SIG-M5 (cell line): ENCODE measurements at places on chromosomes 5 and 9.

- DNase-seq = no peak
These were observed 289.3 kb upstream of the WWC1 start for GRCh38 chr5:168002116-168002515.

DNA sequence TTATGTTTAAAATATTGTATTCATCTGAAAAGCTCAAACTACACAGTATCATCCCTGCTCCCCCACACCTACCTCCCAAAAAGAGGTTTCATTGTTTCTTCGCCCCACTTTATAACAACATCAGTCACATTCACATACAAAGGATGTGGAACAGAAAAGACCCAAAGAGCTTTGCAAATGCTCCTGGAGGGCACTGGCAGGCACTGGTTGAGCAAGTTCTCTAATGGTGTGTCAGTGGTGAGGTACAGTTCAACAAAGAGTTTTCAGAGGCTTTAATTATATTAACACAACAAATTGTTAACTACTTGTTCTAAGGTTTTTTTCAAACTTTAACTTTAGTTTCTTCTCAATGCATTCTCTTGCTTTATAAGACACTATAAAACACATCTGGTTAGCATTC, 54.1 kb upstream of the ECM2 start:
- DNase-seq = no peak

- DNase-seq = peak; percentile 13
These were observed 23.6 kb downstream of the OLFML2A start for GRCh38 chr9:124800306-124801259.

DNA sequence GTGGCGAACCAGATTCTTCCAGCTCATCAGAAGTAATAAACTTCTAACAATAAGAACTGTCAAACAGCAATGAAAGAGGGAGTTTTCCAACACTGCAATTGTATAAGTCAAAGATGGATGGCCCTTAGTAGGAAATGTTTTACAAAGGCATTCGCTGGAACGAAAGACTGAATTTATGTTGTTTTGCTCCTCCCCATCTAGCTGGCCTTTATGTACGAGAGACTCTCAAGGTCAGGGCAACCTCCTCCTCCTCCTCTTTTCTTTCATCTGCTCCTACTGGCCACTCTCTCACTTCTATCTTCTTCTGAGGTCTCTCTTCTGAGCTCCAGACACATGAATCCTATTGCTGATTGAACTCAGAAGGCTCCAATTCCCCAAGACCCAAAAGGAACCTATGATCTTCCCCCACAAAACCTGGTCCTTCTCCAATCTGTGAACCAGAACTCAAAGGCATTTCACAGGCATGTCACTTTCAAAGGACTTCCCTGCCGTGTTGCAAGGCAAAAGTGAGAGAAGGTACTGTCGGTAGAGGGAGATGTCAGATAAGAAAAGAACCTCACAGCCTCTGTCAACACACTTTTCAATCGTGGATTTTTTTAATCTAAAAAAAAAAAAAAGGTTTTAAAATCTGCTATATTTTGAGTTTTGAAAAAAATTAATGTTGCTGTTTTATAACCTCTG, 28.5 kb upstream of the PUM3 start:
- no peak for DNase-seq

- no peak for DNase-seq
These were observed 4.8 kb upstream of the F2RL1 start for GRCh38 chr5:76813982-76814562.

DNA sequence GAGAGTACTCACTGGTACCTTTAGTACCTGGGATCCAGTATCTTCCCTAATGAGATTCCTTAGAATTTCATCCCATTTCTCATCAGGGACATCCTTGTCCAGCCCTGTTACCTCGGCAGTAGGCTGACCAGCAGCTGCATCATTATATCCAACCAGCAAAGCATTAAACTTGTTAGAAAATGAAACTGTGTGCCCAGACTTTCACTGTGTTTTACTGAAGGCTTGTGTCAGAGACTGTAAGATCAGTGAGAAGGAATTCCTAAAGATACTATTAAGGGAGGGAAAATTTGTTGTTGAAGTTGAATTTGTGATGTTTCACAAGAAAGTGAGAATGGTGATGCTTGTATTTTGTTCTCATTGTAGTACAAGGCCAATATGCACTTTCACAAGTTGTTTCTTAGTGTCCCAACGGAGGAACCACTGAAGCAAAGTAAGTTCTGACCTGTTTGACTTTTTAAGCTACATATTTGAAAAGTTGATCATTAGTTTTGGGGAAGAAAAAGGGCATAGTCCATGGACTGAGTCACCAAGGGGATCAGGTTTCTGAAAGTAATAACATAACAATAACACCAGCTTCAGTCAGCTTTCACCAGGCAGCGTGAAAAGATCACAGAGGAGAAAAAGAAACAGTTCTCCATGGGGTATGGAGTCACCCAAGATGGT, 48.8 kb downstream of the GRAMD2B start:
- no peak for DNase-seq

DNA sequence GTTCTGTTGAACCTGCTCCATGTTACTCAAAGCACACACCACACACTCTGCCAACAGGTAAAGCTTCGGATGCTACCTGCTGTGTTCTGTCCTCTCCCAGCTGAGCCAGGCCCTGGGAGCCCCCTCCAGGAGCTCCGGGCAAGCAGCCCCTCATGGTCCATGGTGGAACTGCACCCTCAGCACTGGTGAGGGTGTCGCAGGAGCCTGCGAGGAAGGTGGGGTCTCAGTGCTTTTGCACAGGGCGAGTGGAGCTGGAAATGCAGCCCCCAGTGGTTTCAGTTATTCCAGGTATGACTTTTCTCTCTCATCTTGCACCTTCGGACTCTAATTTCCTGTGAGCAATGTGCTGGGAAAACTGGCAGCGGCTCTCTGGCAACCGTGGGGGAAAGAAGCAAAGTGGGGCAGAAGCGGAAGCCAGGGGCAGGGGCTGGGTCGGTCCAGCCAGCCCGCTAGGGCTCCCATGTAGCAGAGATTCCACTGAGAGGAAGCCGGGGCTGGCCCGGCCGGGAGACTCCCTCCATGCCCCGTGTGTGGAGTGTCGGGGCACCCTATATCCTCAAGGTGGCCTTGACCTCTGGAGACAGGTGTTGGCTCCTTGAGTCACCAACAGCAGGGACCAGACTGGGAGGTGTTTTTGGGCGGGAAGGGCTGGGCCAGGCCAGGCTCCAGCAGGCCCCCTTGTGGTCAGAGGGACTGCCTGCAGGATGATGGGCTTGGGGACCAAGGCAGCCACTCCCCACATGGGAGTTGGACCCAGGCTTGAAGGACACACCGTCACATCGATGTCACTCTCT, 75.6 kb upstream of the PRSS3 start:
- no peak for DNase-seq

- no peak for DNase-seq
These were observed 232.8 kb downstream of the PDE4D start for GRCh38 chr5:59660737-59661136.

DNA sequence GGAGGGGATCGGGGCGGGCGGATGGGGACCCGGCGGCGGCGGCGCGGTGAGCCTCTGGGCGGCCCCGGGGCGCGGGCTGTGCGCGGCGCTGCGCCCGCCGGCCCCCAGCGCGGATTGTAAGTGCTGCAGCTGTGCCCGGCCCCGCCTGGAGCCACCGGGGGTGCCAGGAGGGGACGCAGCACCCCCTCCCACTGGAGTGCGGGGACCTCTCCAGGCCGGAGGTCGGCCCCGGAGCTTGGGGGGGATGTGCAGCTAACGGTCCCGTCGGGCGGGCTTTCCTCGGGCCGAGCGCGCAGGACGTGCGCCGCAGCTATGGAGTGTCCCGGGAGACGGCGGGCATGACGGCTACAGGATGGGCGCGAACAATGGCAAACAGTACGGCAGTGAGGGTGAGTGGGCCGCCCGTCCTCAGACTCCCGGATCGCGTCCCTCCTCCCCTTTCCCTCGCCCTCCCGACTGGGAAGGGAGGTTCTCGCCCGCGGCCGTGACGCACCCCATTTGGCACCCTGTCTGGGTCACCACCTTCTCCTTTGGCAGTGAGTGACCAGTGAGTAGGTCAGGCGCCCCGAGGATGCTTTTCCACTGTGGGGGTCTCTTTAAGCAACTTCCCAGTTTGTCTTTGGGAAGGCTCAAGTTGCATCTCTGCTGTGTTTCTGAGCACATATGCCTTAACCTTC, 483 bp downstream of the FBXL7 start:
- no peak for DNase-seq

- no peak for DNase-seq
These were observed 9.6 kb upstream of the CTNNAL1 start for GRCh38 chr9:109022873-109023272.

GRCh38 chr9:90774682-90775081, 26.9 kb upstream of the SYK start:
- DNase-seq = no peak

DNA sequence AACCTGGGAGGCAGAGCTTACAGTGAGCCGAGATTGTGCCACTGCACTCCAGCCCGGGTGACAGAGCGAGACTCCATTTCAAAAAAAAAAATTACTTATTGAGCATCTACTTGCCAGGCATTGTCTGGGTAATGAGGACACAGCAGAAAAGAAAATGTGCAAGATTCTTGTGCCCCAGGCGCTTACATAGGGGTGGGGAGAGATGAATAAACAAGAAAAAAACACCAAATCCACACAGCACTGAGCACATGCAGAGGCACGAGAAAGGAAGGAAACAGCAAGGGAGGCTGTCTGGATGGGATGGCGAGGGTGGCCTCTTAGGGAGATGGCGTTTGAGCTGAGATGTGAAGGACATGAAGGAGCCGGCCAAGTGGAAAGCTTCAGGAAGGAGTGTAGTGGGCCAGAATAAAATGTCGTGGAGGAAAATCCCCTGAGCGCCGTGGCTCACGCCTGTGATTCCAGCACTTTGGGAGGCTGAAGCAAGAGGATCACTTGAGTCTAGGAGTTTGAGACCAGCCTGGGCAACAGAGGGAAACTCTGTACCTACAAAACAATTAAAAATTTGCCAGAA, 13.9 kb downstream of the DYNC2I2 start:
- DNase-seq = no peak

- no peak for DNase-seq
These were observed 238.0 kb downstream of the ENC1 start for GRCh38 chr5:74402553-74402952.

DNA sequence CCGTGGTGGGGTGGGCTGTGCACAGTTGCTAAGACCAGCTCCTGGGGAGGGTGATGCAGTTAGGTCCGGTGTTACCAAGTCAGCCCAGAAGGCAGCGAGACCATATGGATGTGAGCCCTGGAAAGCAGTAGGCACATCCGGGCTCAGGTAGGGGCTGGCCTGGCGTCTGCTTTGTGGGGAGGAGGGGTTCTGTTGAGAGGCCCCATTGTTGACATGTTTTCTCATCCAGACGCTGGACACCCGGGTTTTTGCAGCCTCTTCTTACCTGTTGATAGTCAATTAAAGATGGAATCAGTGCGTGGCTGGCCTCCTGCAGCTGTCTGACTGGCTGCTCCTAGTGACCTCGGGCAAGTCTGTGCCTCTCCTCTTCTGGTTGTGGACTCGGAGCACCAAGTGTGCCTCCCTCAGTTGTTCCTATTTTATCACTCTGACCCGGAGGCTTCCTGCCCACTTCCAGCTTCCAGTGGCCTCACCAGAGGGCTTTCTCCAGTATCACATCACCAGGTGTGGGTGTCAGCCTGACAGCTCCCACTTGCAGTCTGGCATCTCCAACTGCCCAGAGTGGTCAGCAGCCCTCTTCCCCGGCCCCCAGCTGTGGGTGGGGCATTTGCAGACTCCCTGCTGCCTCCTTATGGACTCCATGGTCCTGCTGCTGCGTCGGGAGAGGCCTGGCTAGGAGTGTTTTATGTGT, 90.8 kb downstream of the EHMT1 start:
- DNase-seq = no peak

- no peak for DNase-seq
These were observed 80.2 kb downstream of the PLAC8L1 start for GRCh38 chr5:146025114-146025680.

GRCh38 chr9:135019224-135019623, 68.2 kb upstream of the OLFM1 start:
- no peak for DNase-seq

DNA sequence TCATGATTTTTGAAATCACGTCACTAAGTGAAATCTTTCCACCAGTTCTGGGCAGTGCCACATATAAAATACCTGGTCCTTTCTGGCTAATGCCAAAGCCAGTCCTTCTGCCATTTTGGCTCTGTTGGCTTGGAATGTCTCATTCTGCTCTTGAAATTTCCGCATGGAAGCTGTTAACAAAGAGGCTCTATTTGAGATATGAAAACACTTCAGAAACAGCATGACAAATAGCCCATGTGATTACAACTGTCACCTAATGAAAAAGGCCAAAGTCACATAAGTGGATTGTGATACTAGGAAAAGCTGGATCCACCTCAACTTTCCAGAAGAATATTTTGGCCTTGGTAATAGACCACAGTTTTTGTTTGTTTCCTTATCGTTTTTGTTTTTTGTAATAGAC, 12.8 kb downstream of the GOLGA1 start:
- DNase-seq = no peak

DNA sequence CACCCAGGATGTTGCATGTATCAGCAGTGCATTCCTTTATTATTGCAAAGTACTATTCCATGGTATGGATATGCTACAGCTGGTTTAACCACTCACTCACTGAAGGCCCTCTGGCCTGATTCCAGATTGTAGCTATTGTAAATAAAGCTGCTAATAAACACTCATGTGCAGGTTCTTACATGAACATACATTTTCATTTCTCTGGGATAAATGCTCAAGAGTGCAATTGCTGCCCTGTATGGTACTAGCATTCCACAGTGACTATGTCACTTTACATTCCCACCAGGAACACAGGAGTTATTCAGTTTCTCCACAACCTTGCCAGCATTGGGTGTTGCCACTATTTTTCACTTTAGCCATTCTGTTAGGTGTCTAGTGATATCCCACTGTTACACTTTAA, 267.6 kb downstream of the SPOCK1 start:
- DNase-seq = no peak

DNA sequence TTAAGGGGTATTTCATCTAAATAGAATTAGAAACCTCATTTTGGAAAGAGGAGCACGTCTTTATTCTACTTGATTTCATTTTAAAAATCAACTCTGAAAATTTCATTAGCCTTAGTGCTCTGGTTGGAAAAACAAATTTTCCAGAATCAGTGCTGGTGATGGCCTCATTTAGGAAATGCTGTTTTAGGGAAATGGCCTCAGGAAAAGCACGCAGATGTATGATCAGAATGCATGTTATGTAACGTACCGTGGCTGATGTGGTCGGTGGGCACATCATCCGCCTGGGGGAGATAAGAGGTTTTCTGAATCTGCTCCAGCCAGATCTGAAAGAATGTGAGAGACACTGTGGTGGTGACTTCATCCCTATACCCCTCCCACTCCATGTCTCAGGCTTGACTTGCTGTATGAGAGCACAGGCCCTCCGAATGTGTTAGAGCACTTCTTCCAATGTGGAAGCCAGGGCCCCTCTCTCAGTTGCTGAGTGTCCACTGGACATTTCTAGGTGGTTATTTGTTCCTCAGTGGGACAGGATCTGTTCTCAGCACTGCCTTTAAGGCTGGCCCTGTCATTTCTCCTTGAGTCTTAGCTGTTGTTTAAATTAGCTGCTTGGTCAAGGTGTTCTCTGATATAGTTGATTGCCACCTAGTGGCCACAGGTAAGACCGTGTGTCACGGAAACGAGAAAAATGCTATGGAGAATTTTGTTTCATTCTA, 96.5 kb downstream of the ARHGAP26 start:
- no peak for DNase-seq

GRCh38 chr9:132059361-132059760, 20.3 kb downstream of the MED27 start:
- no peak for DNase-seq

GRCh38 chr5:73280386-73280785, 107.4 kb downstream of the TMEM174 start:
- no peak for DNase-seq
